D721Med (cell line): ENCODE measurements at places on chromosomes 2 and 18.

- no peak for DNase-seq
These were observed 1.2 kb downstream of the CNOT11 start for GRCh38 chr2:101253703-101254450.

- no peak for DNase-seq
These were observed 11.8 kb downstream of the CNOT11 start for GRCh38 chr2:101264360-101264939.

DNA sequence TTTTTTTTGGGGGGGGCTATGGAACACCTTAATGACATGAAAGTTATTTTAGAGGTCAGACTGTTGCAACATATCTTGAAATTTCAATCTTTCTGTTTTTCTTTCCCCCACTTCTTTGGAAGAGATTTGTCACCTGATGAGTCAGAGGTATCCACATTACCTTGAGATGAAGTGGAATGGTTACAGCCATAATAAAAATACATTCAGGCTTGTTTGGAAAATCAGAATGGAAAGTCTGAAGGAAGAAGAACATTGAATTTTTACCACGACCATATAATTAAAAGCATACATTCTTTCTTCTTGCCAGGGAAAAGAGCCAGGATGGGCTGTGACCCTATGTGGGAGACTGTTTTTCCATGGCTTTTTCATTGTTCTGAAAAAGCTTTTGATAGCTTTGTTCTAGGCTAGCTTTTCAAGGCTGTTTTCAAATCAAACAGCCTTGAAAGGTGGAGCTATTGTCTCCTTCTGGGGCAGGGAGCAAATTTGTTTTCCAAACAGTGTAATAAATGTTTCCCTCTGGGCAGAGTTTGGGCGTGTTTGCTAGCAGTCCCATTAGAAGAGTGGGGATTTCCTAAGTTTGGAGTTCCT, 2.3 kb upstream of the GTF3C3 start:
- DNase-seq: no peak

GRCh38 chr2:71563872-71564271, 110.5 kb downstream of the DYSF start:
- no peak for DNase-seq

GRCh38 chr2:68912732-68913131, 40.0 kb downstream of the GKN2 start:
- no peak for DNase-seq

DNA sequence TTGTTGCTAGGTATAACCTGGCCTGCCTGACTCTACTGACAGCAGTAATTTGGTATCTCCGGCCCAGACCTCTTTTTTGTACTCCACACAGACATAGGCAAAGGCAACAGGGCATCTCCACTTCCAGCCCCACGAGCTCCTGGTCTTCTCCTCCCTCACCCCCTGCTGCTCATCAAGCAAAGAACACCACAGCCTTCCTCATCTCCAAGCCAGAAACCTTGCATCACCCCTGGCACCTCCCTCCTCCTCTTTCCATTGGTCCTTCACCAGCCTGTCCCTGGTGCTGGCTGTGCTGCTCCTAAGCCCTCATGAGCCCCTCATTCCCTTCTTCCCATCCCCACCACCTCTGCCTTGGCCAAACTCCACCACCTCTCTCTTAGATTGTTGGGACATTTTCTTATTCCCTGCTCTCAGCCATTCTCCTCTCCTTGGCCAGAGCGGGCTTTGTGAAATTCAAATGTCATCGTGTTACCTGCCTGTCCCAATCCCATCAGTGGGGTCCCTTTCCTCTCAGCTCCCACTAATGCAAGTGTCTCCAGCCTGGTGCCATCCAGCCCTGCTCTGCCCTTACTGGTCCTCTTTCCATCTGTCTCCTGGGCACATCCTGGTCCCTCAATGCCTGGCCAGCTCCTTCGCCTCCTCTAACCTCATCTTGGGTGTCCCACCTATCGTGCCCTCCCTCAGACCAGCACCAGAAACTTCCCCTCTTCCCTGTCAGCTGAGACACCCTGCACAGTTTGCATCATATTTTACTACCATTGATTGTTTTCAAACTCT, 77.4 kb downstream of the INHBB start:
- no peak for DNase-seq

DNA sequence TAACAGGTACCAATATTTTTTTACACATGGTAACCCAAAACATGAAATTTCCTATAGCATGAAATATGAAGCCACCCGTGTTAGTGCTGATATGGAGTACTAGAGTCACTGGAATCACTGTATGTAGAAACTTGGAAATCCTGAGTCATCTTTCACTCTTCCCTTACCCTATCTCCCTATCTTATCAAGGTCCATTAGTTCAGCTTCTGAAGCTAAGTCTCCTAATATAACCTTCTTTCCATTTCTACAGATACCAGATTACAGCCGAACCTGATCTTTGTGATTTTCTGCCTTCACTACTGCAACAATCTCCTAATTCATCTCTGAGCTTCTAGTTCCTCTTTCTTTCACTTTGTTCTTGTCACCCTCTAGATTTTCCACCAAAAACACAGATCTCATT, 59.0 kb downstream of the SEPTIN10 start:
- DNase-seq: no peak

- DNase-seq: no peak
These were observed 28.8 kb downstream of the MYL1 start for GRCh38 chr2:210286123-210286680.

- DNase-seq: no peak
These were observed 843.7 kb downstream of the LRRTM4 start for GRCh38 chr2:76678383-76679024.

- DNase-seq: no peak
These were observed 64.2 kb upstream of the CDCA7 start for GRCh38 chr2:173290518-173290917.

- no peak for DNase-seq
These were observed 97.2 kb upstream of the GPR45 start for GRCh38 chr2:105144152-105144940.

GRCh38 chr2:196459539-196459938, 180.0 kb upstream of the CCDC150 start:
- DNase-seq: no peak

GRCh38 chr18:3466045-3466444, 16.1 kb downstream of the TGIF1 start:
- no peak for DNase-seq

DNA sequence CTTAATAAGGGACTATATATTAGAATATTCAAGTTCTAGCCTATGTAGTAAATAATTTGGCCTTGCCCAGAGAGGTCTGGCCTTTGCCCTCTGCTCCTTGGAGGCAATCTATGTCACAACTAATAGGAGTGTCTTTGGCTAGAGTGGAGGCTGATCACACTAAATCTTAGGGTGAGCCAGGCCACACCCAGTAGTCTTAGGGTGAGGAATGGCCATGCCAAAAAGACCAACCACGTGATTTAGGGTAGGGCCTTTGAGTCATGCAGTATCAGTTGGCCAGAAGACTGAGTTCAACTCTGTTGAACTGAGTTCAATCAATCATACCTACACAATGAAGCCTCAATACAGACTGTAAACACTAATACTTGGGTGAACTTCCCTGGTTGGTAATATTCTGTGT, 26.0 kb upstream of the FLACC1 start:
- no peak for DNase-seq

GRCh38 chr2:28359222-28360057, 33.2 kb upstream of the FOSL2 start:
- DNase-seq: no peak

- no peak for DNase-seq
These were observed 26.6 kb downstream of the DPYSL5 start for GRCh38 chr2:26874514-26874913.

GRCh38 chr18:6628187-6628586, 101.3 kb upstream of the ARHGAP28 start:
- no peak for DNase-seq

GRCh38 chr2:233011268-233011650, 1.8 kb downstream of the NGEF start:
- DNase-seq: no peak
